CD8-positive, alpha-beta T cell (primary cell): ENCODE measurements at places on chromosomes 12 and 14.

DNA sequence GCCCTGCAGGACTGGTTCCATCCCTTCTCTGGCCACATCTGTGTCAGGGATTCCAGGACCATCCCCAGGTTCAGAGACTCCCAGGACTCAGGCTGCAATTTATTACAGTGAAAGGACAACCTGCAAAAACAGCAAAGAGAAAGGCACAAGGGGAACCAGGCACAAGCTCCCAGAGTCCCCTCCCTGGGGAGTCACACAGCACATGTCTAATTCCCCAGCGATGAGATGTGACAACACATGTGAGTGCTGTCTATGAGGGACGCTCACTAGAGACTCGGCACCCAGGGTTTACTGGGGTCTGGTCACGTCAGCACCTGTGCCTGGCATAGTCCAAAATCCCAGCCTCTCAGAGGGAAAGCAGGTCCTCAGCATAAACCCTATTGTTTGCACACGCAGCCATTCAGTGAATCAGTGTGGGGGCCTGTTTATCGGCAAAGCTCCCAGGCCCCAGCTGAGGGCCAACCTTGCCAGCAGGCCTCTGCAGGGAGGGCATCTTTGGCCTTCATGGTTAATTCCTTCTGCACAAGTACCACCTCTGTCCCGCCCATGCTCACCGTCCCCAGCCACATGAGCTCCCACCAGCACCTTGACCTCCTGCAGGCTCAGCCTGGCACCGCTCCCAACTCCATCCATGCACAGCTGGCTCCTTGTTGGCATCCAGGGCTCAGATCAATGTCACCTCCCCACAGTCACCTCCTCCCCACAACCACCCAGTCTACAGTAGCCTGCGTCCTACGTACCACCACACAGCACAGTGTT, 198.9 kb upstream of the SFSWAP start:
- no peak for DNase-seq

- DNase-seq, result no peak
Measured at GRCh38 chr14:65704437-65704836, 291.9 kb downstream of the FUT8 start.

DNA sequence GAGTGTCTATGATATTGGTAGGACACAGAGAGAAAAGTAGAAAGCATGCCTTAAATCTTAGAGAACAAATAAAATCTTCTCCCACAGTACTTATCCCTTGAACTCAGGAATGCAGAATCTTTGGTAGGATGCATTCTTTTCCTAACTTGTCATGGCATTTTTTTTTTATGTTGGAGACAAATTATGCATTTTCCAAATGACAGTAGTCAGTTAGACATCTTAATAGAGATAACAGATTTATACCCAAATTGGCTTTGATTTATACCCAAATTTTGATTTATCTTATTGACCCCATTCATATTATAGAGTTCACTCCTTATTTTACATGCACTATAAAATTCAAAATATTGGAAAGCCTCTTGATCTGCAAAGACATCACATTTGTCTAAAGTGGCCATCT, 132.9 kb downstream of the CNTN1 start:
- no peak for DNase-seq

DNA sequence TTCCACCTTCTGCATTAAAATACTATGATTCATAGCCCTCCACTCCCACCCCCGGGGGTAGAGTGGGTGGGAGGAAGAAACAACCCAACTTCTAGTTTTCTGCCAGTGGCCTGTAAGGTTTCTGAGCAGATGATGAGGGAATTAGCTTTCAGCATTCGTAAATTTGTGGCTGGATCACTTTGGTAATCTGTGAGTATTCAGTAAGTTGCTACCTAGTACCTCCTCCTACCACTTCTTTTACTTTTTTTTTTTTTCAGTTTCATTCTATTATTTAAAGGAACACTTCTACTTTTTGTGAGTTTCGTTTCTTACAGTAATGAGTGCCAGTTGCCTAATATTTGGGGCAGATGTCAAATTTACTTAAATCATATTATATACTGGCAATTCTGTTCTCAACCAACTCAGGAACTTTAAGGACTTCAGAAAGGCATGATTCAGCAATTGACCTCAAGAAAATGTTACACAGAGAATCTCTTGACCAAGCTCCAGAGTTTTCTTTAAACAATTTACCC, 42.4 kb upstream of the EMP1 start:
- no peak for DNase-seq

DNA sequence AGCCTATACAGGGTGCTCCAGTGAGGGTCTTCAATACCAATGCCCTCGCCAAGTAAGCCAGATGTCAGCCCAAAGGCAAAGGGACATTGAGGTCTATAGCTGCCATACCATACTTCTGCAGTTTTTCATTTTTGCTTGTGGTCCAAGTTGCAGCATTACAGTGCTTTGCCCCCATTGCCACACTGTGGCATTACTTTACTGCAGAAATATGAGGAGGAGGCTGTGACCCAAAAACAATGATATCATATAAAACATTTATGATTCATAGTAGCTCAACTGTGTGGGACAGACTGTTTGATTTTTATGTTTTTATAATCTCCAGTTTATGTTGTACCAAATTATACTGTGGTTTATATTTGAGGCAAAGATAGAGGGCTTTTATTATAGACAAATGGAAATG, 64.1 kb downstream of the KIAA0586 start:
- DNase-seq, result no peak

GRCh38 chr12:51188359-51189051, 15.6 kb upstream of the TFCP2 start:
- DNase-seq, result no peak

DNA sequence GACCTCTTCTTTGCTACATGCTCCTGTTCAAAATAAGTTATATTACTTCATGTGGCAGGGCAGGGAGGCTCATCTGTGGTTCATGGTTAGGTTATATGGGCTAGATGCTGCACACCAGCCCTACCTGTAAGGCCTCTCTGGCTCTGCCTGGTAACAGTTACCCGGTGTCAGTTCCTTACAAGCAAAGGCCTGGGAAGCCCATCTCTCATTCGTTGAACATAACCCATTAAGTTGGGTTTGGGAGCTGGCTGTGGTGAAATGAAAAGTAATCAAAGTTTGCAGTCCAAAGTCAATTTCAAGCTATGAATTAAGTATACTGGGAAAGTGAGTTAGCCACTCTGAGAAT, 183.2 kb downstream of the PPM1H start:
- DNase-seq, result no peak

GRCh38 chr14:92258934-92259333, 64.0 kb upstream of the SLC24A4 start:
- no peak for DNase-seq

DNA sequence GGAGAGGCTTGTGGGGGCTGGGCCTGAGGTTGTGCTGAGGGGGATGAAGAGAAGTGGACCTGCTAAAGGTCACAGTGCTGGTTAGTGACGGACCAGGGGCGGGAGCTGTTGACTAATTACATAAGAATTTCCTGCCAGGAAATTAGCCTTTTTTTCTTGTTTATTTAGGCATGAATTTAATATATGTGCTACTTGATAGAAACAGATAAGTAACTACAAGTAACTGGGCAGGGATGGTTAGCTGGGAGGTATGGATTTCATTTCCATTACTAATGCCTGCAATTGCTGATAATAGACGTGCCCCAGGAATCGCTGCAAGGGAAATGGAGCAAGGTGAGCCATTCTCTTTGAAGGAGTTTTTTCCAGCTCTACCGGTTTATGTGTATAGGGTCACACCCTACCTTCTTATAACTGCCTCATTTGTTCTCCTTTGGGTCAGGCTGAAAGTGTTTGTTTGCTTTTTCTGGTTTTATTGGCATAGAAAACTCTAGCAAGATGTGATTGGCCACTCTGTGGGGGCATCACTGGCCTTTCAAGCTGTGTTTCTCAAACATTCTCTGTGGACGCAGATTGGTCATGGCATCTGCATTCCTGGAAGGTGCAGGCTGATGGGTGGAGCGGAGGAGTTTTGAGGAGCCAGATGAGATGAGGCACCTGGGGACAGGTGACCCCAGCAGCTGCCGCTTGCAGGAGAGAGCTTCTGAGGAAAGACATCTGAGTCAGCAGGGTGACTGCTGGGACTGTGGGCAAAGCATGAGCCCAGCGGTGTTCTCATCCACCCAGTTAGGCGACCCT, 19.0 kb upstream of the GPRC5A start:
- no peak for DNase-seq

- DNase-seq, result no peak
Measured at GRCh38 chr14:59154373-59154772, 34.1 kb upstream of the DAAM1 start.

GRCh38 chr14:68384335-68384734, 408.5 kb downstream of the ZFP36L1 start:
- DNase-seq, result no peak

GRCh38 chr12:116898669-116899068, 12.1 kb upstream of the FBXW8 start:
- no peak for DNase-seq

DNA sequence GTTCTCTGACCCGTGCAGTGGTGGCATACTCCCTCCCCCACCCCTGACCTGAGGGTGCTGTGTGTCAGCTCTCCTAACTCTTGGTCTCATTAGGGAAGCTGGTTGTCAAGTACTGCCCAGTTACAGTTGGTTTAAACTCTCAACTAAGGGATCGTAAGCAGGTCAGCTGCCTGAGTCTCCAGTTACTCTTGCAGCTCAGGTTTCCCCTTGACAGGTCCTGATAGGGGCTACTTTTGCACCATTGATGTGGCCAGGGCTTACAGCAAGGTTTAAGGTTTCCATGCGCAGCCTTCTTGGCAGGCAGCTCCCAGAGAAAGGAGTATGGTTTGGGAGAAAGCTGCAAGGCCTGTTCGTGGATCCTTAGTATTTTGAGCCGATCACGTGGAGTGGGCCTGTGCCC, 74.5 kb downstream of the ETV6 start:
- DNase-seq, result no peak
